ENCODE measurements at places on chromosomes 4 and X.

- DNase-seq = no peak
These were observed 45.4 kb upstream of the PNPLA4 start for GRCh38 chrX:7972586-7972985.

GRCh38 chr4:32000846-32001488 is 1280.8 kb downstream of the PCDH7 start:
- DNase-seq = no peak

GRCh38 chr4:41644288-41644914 is 104.1 kb downstream of the PHOX2B start:
- DNase-seq = no peak

DNA sequence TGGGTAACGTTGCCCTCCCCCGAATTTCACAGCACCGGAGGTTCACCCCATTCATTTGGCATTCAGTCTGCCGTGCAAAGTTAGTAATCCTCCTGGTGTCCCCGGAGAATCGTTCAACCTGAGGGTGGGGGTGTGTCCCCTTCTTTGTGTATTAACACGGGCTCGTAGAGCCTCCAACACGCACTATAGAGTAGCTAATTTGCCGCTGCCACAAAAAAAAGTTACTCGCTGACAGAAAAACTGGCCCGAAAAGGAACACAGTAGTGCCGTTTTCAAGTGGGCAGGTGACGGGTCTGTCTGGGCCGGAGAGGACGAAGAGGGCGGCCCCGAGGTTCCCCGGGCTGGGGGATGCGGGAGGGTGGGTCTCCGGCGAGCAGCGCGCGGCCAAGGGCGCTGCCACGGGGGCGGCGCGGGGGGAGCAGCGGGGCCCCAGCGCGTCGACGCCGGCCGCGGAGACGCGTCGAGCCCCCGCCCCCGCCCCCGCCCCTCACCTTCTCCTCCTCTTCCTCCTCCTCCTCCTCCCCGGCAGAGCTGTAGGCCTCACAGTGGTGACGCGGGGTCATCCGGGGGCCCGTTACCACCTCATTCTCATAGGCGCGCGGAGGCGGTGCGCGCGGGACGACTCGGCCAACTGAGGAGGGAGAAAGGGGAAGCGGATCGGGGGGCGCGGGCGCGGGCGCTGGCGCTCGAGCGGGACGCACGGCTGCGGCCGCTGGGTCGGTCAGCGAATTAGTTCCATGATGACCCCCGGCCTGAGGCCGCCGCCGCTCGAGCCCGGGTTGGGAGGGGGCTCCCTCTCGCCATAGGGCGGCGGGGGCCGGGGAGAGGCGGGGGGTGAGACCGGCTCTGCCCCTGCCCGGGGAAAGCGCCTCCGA is 571 bp downstream of the CCNI start:
- peak; percentile 59 for DNase-seq

- no peak for DNase-seq
These were observed 37.7 kb downstream of the APOO start for GRCh38 chrX:23870041-23870440.

- no peak for DNase-seq
These were observed 30.2 kb upstream of the TSPAN5 start for GRCh38 chr4:98688411-98689290.

GRCh38 chr4:145523117-145523516 is 41.5 kb downstream of the SMAD1 start:
- no peak for DNase-seq
